ENCODE measurements at places on chromosomes 13 and 19.

DNA sequence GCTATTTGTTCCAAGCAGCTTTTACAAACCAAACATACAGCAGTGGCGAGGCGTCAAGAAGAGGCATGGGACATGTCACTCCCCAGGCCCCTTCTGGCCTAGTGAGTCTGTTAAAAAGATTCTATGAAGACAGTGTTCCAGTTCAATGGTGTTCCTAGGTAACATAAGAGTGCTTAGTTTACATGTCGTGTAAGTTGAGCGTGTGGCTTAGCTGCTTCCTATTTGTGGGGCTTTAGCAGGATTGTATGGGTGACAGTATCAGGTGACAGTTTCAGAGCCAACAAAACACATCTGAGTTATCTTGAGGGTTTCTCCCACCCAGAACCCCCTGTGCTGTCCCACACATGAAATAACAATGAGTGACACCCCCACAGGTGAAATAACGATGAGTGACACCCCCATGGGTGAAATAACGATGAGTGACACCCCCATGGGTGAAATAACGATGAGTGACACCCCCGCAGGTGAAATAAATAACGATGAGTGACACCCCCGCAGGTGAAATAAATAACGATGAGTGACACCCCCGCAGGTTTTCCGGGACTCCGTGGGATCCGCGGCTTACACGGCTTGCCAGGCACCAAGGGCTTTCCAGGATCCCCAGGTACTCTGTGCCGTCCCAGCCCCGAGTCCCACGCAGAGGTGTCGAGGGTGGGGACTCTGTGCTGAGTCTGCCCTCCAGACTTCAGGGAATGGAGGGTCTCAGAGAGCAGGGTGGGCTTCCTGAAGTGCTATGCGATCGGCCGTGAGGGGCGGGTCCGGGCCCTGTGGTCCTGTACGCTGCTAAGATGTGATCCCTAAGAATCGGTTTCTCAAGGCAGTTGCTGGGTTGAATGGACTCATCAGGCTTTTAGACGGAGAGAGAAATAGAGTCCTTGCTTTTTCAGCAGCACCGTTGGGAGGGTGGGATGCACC lies 68.6 kb downstream of the RAB20 start:
- no peak for DNase-seq

GRCh38 chr19:5984600-5984999 lies 6.7 kb upstream of the RANBP3 start:
- no peak for DNase-seq

- DNase-seq: peak; percentile 77
Measured at GRCh38 chr13:23506071-23506806, 64.0 kb upstream of the TNFRSF19 start.

- DNase-seq: peak; percentile 21
Measured at GRCh38 chr13:33172911-33173310, 112.6 kb downstream of the STARD13 start.

DNA sequence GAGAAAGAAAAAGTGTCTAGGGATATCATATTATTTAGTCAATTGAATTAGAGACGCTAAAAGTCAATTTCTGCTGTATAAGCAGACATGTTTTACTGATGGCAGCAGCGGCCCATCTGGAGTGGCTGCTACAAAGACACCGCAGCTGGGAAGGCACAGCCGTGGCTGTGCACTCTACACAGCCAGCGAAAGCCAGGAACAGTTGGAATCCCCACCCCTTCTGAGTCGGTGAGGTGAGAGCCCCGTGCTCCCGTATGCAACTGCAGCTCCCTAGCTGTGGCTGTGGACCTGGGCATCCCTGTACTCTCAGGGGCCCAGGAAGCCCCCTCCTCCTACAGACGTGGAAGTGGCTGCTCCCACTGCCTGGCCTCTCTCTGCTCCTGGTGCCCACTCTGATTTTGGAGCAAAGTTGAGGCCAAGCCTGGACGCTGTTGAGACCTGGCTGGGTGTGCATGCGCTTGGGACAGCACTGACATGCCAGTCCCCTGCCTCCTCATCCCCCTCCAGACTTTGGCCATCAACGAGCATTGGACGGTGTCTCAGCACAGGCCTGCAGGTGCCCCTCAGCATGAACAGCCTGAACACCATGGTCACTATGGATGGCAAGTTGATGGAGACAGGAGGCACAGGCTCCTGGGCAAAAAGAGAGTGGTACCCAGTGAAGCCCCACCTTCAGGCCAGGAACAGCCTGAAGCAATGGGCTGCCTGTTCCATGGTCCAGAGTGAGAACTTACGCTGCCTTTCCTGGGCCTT lies 944.0 kb upstream of the MIR17HG start:
- DNase-seq: no peak

GRCh38 chr19:34493038-34493648 lies 11.6 kb downstream of the WTIP start:
- no peak for DNase-seq

DNA sequence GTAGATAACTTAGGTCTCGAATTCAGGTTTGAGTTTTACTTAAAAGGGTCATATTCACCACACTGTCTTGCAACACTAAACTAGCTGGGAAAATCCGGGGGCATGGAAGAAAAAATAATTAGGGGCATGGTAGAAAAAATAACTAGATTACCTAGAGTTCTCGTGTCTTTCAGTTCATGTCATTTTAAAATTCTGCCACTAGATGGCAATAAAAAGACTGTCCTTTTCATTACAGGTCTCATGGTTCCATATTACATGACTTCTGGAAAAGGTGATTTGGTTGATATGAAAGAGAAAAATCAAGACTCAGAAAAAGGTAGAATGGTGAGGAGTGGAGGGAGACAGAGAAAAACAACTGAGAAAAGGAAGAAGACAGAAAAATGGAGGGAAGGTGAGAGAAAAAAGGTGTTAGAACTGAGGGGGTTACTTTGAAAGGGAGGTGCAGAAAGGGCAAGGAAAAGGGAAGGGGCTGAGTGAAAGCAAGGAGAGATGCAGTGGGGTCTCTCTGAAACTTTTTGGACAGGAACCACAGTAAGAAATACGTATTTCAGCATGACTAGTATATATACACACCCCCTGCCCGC lies 299.0 kb downstream of the KLF12 start:
- DNase-seq: peak; percentile 42

DNA sequence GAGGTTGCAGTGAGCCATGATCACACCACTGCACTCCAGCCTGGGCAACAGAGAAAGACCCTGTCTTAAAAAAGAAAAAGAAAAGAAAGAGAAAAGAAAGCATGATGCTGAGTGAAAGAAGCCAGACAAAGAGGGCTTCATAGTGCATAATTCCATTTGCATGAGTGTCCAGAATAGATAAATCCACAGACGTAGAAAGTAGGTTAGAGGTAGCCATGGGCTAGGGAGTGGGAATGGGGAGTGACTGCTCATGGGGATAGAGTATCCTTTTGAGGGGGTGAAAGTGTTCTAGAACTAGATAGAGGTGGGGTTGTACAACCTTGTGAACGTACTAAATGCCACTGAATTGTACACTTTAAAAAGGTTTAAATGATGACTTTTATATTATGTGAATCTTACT lies 7.6 kb upstream of the OR1I1 start:
- DNase-seq: no peak

- DNase-seq: no peak
Measured at GRCh38 chr13:108987944-108988343, 358.5 kb downstream of the MYO16 start.

GRCh38 chr19:39124136-39124764 lies 1.3 kb upstream of the PAK4 start:
- no peak for DNase-seq

- DNase-seq: no peak
Measured at GRCh38 chr13:98450539-98451111, 126.3 kb downstream of the STK24 start.

- no peak for DNase-seq
Measured at GRCh38 chr13:109000207-109000606, 370.8 kb downstream of the MYO16 start.

- no peak for DNase-seq
Measured at GRCh38 chr13:23715092-23715761, 145.0 kb downstream of the TNFRSF19 start.

- DNase-seq: peak; percentile 38
Measured at GRCh38 chr19:38514812-38515633, 81.5 kb downstream of the RYR1 start.

GRCh38 chr13:48334534-48335127 lies 31.1 kb downstream of the RB1 start:
- peak; percentile 31 for DNase-seq

DNA sequence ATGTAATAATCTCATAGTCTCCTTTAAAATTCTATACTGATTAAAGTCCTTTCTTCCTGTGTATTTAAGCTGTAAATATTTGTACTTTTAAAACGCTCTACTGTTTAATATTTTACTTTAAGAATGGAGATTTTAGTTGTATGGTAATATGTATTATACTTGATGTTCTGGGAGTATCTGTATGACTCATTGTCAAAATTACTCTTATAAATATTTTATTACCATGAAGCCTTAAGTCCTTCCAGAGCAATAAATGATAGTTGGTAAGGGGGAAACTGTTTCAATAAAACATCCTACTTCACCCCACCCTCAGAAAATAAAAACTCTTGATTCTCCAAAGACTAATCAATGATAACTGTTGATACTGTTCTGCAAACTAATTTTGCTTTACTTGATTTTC lies 6.4 kb downstream of the PCDH9 start:
- no peak for DNase-seq

- DNase-seq: peak; percentile 38
Measured at GRCh38 chr19:19276386-19276785, 3.3 kb upstream of the TM6SF2 start.

DNA sequence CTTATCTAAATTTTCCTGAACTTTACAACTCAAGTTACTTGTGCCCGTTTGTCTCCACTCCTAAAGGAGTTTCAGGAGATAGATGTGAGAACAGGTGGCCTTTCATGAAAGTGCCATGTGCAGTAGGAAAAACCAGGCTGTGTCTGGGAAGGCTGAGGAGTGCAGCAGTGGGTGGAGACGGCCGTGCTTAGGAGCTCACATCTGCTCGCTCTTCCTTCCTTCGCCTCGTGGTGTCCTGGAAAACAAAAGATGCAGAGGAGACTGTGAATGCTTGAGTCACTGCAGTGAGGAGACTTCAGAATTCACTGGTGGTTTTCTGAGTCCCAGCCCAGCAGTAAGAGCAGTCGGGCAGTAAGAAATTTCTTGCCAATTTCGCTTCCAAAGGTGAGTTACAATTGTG lies 138.4 kb upstream of the RNF113B start:
- DNase-seq: peak; percentile 75

DNA sequence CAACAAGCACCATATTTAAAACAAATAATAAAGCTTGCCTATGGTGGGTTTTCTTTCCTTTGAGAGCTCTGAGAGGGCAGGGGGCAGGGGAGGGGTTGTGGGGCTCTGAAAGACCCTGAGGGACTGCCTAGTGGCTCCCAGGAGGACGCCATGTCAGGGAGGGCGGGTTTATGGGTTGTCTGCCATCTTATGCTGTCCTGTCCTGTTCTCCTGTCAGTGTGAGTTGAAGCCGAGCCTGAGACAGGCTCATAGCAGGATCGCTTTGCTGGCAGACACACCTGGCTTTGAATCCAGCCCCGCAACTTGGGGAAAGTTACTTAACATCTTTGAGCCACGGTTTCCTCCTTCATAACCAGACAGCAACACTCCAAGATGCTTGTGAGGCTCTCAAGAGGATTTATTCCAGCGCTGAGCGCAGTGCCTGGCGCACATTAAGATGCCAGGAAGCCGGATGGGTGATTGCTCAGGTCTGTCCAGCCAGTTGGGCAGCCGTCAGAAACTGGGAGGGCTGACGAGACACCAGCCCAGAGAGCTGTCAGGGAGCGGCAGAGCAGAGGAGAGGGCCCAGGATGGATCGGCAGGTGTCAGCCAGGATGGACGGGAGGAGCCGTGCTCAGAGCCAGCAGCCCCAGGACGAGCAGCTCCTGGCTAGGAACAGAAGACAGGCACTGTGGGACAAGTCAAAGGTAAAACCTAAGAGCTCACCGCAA lies 36.8 kb upstream of the C1QTNF9 start:
- no peak for DNase-seq

GRCh38 chr19:50333737-50334617 lies 4.8 kb upstream of the KCNC3 start:
- DNase-seq: peak; percentile 54

- peak; percentile 48 for DNase-seq
Measured at GRCh38 chr13:39684531-39685137, 29.2 kb downstream of the COG6 start.

DNA sequence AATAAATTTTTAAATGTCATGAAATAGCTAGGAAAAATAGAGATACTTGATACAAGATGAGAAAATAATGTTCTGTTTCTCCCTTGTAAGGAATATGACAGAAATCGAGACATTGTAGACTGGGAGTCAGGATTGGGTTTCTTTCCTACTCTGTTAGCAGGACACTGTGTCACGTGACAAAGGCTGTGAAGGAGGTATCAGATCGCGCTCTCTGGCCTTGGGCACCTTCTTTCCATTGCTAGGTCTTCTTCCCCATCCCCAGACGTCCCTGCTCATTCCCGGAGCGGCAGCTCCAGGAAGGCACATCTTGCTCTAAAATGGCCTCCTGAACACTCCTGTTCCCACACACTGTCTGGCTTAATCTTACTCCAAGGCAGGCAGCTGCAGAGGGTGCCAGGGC lies 133.4 kb downstream of the TM9SF2 start:
- DNase-seq: no peak

DNA sequence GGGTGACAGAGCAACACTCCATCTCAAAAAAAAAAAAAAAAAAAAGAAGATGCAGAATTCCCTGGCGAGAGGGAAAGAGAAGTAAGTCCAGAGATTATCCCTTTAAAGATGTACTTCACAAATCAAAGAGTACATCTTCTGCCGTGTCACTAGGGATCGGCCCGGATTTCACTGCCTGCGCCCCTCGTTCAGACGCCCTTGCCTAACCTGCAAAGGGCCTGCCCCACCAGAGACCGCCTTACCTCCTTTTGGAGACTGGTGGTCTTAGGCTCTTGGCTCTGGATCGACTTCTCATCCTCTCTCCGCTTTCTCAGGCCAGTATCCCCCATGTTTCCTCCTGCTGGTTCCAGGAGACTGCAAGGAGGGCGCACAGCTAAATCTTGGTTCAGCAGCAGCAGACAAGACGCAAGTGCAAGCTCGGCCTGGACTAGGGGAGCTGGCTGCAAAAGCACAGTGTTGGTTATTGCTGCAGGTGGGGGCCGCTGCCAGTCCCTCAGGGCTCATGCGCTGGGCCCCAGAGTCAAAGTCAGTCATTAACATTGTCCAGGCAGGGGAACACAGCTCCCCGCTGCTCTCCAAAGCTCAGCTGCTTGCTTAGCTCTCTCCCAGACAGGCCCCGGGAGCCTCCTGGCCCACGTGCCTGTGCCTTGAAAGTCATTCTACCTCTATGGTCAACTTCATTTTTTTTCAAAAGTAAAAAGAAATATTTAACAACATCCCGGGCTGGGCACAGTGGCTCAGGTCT lies 1.2 kb downstream of the SLC7A9 start:
- DNase-seq: no peak

DNA sequence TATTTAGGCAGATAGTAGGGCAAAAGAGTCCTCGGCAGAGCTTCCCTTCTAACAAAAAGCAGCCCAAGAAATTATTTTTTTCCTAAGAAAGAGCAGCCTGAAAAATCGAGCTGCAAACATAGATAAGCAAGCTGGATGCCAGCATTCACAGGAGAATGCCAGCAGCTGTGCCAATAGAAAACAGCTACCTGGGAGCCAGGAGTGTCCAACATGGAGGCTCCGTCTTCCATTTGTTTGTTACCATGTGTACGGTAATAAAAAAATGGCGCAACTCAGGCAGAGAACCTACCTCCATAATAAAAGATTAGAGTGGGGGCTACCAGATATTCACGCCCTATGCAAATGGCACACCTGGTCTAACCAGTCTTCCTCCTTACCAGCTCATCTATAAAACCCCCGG lies 77.6 kb upstream of the IPO5 start:
- DNase-seq: no peak
